NCI-H446 (cell line): ENCODE measurements at places on chromosomes 2 and 18.

GRCh38 chr2:118223992-118224894 is 136.0 kb downstream of the INSIG2 start:
- no peak for DNase-seq

DNA sequence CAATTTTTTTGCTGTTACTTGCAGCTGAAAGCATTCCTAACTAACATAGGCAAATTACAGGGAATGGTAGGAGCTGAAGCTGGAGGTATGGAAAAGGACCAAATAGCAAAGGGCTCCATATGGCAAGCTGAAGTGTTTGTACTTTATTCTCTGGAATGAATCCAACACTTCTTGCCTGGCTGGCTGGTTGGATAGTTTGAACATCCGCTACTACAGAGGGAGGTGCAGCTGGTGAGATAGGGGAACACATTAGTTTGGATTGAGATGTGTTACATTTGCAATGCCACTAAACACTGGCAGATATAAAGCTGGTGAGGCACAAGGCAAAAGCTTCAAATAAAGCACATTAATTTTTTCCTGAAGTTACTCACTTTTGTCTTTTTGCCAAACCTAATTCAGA is 291.5 kb downstream of the SP3 start:
- peak; percentile 94 for DNase-seq

- DNase-seq = no peak
Measured at GRCh38 chr2:112993831-112994230, 11.4 kb upstream of the IL36A start.

- no peak for DNase-seq
Measured at GRCh38 chr2:53865264-53865663, 5.5 kb upstream of the GPR75 start.

DNA sequence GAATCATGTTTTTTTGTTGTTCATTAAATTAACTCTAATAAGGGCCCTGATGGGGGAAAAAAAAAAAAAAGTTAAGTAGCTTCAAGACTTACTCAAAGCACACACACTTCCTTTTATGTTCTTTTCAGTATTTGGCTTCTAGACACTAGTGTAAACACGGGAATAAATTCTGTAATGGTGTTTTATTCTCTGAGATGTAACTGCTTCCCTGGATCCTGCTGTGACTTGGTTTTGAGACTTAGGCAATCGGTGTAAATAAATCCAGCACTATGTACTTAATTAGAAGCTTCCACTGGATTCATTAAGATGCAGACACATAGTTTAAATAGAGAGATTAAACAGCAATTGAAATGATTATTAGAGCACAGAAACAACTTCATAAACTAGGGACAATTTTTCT is 26.1 kb upstream of the AP1S3 start:
- no peak for DNase-seq

DNA sequence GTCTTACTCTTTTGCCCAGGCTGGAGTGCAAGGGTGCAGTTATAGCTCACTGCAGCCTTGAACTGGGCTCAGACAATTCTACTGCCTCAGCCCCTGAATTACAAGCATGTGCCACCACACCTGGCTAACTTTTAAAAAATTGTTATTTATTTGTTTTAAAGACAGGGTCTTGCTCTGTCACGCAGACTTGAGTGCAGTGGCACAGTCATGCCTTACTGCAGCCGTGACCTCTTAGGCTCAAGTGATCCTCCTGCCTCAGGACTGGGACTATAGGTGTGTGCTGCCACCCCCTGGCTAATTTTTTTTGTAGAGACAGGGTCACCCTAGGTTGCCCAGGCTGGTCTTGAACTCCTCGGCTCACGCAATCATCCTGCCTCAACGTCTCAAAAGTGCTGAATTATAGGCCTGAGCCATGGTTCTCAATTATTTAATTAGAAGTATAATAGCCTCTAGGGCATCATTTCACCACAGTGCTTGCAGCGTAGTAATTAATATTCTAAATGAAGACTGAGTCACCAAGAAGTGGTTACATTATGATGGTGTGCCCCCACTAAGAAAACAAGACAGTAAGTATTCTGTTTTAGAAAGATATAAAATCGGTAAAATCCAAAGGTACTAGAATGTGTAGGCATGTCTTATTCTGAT is 69.6 kb downstream of the EML4 start:
- DNase-seq = peak; percentile 22

- DNase-seq = no peak
Measured at GRCh38 chr2:33516456-33516995, 40.1 kb downstream of the RASGRP3 start.

GRCh38 chr2:109407276-109408042 is 206.3 kb downstream of the SEPTIN10 start:
- DNase-seq = no peak

DNA sequence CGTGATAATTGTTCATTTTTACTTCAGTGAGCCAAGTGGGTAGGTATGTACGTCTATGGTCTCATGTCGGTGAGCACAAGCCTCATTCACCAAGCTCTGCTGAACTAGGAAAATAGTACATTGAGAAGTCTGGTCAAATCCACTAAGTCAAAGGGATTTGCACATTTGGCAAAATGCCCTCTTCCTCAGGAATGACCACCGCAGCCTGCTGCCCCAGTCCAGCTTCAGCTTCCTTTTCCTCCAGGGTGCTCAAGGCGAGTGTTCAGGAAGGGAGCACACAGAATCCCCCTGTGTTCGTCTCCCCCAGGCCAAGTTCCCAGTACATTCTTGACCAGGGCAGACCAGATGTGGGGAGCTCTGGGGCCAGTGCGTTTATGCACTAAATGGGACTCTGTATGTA is 23.0 kb downstream of the TCF7L1 start:
- DNase-seq = no peak

- DNase-seq = no peak
Measured at GRCh38 chr2:240982821-240983281, 15.6 kb upstream of the SNED1 start.

DNA sequence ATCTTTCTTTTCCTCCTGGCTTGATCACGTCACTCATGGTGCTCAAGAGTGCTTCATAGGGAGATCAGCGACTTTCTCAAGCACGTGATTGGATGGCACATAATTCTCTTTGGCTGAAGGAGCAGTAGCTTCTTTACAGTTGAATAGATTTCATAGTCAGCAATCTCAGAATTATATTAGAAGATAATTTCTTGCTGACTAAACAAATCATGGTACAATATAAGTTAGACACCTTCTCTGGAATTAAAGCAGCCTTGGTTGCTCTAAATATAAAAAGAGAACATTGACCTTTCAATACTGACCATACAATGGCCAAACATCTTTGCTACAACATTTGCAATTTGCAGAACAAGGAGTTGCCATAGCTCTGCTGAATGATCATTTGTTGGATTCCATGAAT is 238.5 kb upstream of the CHST9 start:
- DNase-seq = no peak

- no peak for DNase-seq
Measured at GRCh38 chr2:100944617-100945432, 57.3 kb upstream of the RPL31 start.

DNA sequence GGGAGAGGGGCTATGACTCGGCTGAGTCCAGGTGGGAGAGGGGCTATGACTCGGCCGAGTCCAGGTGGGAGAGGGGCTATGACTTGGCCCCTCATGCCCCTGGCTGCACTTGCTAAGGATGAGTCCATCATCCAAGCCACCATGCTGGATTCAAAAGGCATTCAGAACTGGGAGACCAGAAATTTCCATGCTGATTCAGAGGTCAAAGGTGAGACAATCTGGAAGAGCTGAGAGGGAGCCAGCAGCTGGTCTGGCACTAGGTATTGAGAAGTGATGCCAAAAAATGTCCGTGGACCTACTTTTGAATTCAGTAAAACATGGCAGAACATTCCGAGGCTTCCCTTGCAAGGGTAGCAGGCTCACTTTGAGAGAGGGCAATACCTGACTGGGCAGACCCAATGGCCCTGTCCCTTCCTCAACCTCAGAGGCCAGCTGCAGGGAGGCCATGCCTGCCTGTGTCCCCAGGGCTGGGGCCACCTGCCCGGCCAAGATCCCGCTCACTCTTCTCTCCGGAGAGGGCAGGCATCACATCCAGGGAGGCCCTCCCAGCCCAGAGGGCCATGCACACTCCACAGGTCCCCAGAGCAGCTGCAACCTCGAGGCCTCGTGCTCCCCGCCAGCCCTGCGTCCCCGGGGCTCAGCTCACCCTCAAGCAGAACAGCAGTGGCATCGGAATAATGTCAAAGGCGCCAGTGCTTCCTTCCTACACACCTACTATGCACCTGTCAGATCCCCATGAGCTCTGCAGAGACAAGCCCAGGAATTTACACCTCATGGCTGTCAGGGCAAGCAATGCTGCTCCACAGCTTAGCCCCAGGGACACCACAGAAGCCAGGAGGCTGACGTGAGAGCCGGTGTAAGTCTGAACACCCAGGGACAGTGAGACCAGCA is 80.2 kb upstream of the GPC1 start:
- DNase-seq = no peak

- no peak for DNase-seq
Measured at GRCh38 chr18:79818036-79818435, 20.3 kb downstream of the KCNG2 start.

- no peak for DNase-seq
Measured at GRCh38 chr18:55300936-55301531, 287.0 kb downstream of the TCF4 start.

- no peak for DNase-seq
Measured at GRCh38 chr2:215368493-215368809, 56.6 kb downstream of the ATIC start.

GRCh38 chr2:88250404-88250803 is 80.3 kb downstream of the THNSL2 start:
- DNase-seq = no peak

GRCh38 chr2:3102922-3103569 is 274.6 kb downstream of the EIPR1 start:
- DNase-seq = no peak

DNA sequence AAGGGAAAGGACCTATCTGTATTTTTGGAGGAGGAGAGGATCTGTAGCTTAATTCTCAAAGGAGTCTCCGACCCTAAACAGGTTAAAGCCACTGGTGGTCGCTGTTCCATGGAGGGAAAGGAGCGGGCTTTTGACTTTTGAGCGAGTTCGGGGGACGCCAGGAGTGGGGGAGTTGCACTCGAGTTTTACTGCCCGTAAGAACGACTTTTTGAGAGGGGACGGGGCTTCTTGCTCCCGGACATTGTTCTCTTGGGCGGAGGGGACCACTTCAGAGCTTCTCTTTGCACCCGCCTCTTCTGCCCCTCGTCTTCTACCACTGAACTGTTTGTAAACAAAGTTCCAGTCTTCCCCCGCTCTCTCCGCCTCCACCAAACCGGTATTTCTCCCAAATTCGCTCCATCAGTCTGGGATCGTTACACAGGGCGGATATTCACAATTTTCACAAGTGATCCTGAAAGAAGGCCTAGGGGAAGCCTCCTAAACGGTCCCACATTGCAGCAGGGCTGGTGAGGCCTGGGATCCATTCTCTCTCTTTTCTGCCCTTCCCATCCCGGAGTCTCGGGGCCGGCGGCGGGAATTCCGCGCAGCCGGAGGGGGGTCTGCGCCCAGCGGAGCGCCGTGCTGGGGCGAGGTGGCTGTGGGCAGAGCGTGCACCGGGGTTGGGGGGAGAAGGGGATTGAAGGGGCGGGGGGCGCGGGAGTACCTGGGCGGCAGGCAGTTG is 6.6 kb downstream of the DLX2 start:
- no peak for DNase-seq

DNA sequence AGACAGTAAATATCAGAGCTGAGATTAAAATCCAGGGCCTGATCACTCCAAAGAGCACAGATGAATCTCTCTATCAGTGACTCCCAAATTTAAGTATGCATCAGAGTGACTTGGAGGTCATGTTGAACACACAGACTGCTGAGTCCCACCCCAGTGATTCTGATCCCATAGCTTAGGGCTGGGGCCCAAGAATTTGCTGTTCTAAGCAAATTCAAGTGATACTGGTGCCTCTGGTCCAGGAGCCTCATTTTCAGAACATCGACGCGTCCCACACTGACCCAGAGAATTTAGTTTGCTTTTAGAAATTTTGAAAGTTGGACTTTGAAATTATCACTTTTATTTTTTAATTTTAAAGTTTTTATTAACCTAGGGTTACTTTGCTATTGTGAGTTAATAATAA is 72.7 kb upstream of the NETO1 start:
- DNase-seq = no peak

DNA sequence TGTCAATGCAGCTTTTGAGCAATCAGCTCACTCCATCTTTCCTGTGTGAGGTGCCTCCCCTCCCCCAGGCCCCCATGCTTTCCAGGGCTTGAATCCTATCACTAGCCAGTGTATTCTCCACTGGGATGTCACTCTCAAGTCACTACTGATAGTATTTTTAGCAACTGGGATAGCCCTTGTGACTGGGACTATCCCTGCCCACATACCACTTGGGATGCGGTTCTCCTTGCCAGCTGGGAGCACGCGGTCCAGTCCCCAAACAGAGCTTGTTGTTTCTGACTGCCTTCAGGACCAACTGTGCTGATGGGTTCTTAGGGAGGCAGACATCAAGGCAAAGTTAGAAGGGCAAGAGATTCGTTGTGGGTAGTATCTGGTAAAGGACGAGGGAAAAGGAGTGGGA is 134.9 kb downstream of the FAM161A start:
- no peak for DNase-seq

DNA sequence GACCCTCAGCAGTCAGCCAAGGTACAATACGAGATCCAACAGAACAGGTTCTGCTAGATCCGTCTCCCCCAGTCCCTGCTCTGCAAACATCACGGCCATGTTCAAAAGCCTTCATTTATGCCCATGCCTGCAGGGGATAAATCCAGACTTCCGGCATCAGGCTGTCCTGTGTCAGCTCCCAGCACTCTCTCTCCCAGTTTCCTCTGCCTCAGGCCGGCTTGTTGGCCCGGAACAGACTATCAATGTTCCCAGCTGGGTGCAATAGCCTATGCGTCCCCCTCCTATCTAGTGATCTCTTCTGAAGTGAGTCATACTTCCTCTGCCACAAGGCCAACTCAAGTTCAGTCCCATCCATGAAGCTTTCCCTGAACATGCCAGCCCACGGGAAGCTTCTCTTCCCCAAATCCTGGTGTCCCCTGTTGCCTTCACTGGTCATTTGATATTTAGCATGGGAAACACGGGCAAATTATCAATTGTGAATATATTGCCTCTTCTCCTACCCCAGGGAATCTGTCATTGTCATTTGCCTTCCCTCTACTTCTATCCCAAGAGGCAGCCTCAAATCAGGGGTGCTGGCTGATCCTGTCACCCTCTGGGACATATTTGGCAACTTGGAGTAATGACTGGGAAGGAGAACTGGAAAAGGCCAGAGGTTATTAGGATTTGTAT is 51.1 kb downstream of the CAPN13 start:
- no peak for DNase-seq

- DNase-seq = no peak
Measured at GRCh38 chr2:232043966-232044365, 82.5 kb downstream of the DIS3L2 start.

DNA sequence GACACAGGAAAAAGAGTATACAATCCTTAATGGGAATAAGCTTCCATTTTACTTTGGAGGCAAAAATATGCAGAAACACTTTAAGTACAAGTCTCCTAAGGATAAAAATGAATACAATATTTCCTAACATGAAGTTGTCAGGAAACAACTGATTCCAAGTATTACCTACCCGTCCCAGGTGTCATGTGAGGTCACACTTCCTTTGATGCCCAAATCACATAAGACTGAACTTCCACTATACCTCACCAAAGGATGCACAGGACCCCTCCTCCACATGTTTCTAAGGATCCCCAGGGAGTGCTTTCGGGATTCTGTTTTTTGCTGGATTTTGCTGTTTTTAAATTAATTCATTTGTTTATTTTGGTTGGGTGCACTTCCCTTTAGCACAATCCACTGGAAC is 438.5 kb upstream of the TCF4 start:
- DNase-seq = no peak
